Activated naive CD4-positive, alpha-beta T cell (primary cell): ENCODE measurements at places on chromosomes 2 and 18.

- DNase-seq = no peak
Measured at GRCh38 chr2:200377355-200378336, 71.2 kb downstream of the SPATS2L start.

DNA sequence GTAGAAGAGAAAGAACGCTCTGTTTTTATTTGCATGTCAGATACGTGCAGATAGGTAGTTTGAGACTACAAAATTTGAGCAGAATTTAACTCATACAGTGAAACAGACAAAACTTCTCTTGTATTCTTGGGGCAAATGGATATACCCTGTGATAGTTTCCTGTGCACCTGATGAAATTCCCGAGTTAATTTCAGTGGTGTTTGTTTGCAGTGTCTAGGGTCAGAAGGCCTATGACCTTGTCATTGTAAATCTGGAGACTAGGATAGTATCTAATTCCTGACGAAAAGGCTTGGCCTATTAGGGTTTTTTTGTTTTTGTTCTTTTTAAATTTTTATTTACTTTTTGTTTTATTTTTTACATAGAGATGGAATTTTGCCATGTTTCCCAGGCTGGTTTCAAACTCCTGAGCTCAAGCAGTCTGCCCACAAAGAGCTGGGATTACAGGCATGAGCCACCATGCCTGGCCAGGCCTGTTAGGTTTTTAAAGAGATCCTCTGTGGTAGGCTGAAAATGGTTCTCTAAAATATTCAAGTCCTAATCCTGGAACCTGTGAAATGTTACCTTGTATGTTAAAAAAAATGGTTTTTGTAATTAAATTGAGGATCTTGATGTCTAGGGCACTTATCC lies 17.6 kb downstream of the LCLAT1 start:
- no peak for DNase-seq

DNA sequence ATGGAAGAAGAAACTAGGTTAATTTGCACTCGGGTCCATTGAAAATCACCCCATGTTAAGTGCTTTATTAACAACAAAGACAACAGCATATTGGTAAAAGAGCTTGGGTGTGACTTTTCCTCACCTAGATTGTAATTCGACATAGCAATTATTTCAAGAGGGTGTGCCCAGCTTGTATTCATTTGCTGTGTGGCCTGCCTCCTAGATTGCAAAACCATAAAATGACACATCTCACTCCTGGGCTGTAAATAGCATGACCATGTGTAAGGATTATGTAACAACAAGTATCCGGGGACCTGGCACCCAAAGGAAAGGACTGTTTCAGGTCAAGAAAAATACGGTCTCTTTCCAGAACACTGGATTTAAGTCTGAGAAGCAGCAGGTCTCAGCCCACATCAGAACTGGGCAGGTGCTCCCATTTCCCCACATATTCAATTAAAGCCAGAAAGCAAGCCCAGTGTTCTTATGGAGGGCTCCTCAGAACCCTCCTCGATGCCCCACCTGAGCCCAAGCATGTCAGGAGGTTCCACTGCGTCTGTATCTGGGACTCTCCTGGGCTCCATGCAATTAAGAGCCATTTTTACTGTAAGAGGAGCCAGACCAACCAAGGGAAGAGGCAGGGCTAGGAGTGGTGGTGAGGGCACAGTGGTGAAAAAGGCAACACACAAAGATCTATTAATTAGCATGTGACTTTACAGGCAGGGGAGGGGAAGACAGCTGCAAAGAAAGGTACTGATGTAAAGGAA lies 39.2 kb downstream of the MREG start:
- no peak for DNase-seq

DNA sequence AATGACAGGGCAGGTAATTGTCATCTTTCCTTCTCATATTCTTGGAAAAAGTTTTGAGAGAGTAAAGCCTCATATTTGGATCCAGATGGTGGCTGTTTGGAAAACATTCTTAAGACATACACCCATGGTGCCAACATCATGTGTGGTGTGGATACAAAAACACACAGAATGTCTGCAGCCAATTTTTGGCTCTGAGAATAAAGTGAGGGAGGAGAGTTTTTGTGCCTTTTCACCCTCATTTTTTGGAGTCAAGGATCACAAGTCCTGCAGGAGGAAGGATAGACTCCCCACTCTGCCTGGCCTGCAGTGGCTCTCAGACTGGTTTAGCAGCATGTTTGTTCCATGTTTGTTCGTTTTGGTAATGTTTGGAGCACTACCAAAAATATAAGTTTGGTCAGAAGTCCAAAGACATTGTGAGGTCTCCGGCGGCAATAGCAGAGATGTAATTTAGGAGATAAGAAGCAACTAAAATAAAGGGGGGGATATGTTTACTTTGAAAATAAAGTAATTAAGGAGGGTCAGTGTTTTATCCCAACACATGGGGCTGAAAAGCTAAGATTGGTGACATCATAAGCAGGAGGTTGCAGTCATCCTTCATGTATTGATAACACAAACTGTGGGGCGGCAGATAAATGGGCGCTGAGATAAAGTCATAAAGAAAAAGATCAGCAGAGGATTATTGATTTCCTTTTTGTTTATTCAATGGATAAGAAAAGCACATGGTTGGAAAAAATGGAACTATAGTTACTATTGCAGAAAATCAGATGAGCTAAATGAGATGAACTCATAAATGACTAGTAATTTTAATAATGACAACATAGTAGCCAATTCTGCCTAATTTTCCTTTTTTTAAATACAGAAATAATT lies 655 bp downstream of the NOSTRIN start:
- no peak for DNase-seq

DNA sequence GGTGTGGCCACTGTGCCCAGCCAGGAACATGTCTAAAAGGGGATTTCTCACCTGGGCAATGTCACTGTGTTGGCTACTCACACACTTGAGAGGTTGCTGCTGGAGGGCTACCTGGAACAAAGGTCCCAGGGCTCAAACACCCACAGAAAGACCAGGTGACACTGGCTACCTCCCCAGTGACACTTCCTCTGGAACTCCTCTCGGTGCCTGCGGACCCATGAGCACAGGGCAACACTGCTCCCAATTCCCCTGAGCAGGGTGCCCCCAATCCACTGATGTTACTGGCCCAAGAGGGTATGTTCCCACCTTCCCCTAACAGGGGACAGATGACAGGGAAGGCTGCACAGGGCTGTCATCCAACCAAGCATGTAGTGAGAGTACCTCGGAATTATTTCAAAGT lies 5.8 kb downstream of the NPPC start:
- DNase-seq = no peak

DNA sequence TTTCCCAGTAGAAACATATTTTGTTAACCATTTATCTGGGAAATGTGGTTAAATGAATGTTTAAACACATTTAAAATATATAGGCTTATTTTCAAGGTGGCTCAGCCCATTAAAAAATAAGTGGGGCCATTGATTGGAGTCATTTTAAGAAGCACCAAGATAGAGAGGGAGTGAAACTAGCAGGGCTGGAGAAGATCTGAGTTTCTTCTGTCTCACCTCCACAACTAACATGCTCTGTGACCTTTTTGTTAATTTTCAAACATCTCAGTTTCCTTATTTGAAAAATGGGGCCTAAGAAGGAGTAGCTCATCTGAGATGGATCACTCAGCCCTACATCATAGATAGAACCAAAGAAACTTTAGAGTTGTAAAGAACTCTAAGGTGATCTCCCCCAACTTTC lies 254.8 kb downstream of the KCNS3 start:
- no peak for DNase-seq

DNA sequence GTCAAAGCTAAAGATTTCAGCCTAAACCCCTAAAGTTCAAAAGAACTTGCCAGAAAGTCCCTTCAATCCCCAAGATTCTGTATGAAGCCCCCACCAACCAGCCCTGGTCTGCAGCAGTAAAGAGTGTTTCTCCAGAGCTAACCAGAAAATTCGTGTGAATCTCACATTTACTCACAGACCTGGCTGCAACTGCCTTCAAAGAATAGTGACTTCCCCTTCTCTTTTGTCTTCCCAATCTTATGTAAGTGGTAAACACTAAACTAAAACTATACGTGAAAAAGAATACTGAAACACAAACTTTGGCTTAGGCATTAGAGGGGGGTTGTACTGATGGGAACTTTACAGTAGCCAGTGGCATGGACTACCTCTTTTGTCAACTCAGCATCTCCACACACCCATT lies 50.6 kb upstream of the SETBP1 start:
- DNase-seq = no peak

DNA sequence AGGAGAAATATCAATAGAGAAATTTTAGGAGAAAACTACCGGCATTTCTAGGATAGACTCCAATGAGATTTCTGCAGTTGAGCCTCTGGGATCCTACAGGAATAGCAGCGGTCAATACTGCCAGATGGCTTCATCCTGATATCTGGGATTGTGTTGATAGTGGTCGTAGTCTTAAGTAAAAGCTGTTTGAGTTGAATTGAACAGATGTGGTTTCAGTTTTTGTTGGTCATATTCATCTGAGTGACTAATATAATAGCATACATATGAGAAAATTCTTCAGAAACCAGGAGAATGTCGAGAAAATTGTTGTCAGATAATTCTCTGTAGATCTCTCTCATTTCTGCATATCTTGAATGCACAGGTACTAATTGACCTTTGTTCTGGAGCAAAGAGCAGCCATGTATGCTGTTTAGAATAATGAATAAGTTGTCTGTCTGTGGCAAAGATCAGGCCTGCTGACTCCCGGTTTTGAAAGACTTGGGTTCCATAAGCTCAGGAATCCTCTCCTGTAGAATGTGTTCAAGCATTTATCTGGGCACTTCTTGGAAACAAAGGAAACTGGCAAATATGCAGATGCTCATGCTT lies 288.1 kb downstream of the TMX3 start:
- no peak for DNase-seq

- DNase-seq = no peak
Measured at GRCh38 chr2:119480718-119481142, 43.6 kb downstream of the SCTR start.

DNA sequence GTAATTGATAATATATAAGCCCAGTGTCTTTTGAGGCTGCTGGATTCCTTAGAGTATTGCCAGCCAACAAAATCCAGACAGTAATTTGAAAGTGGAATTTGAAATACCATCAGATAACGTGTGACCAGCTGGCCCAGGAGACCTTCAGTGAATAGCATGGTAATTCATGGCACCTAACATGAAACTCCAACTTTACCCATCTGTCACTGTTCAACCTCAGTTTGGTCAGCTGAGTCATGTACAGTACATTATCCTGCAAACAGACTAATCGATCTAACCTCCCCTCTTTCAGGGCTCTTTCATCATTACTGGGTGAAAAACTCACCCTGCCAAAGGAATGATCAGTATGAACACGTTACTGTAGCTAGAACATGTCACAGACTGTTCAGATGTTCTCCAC lies 230.6 kb downstream of the DOK6 start:
- no peak for DNase-seq

- no peak for DNase-seq
Measured at GRCh38 chr2:69030800-69031428, 17.9 kb downstream of the ANTXR1 start.

- DNase-seq = no peak
Measured at GRCh38 chr2:189502714-189503113, 61.4 kb downstream of the WDR75 start.

GRCh38 chr2:129880971-129881370 lies 98.5 kb upstream of the RAB6C start:
- no peak for DNase-seq

DNA sequence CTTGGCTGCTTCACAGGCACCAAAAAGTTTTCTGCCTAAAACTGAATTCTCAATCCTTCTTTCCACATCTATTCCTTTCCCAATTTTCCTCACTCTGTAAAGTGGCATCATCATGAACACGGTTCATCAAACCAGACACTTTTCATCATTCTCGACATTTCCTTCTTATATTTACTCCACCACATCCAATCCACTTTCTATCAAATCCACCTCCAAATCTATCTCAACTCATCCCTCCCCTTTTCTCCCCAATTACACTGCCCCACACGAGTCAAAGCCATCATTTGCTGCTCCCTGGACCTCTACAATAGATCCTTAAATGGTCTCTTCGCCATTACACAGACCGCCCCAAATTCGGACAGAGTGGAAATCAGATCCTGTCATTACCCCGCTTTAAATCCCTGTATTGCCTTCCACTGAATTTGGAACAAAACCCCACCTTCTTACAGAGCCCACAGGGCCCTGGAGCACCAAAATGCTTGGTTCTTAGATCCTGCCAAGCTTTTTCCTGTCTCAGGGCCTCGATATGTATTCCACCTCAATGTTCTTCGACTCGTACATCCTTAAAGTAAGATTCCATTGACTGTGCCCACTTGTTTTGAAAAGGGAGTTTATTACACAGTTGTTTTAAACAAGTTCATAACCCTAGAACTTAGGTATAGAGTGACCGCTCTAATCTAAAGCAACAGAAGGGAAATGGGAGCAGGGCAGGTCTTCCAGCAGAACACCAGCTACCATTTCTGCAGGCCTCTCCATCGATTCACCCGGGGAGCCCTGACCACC lies 856 bp downstream of the ACAA2 start:
- DNase-seq = no peak

DNA sequence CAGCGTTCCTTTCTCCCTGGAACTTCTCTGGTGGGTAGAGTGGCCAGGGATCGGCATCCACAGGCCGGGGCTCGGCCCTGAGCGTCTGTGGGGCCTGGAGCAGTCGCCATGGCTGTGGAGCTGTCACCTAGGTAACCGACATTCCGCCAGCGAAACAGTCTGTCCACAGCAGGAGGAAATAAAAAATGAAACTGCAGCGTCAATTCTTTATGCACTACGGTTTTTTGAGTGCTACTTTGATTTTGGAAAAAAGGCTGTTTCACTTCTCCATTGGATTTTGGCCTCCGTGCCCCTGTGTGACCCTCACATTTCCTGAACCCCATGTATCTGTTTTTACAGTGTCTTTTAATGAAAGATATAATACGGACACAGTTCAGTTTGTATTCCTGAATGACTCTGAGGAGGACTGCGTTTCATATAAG lies 163.4 kb downstream of the LDLRAD4 start:
- DNase-seq = no peak

DNA sequence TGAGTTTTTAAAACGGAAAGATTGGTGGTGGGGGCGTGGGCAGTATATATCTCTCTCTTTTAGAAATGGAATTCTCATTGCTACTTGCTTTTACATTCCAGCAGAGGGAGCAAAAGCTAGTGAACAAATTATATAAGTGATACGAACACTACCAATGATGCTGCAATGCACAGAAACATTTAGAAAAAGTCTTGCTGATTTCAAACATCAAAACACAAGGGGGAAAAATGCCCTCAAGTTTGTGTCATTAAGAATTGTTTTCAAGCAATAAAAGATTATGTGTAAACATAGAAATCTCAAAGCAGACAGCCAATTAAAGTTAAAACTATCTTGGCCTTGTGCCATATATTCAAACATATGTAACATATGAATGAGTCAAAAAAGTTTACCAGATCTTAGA lies 296.3 kb upstream of the KCNJ3 start:
- DNase-seq = no peak

DNA sequence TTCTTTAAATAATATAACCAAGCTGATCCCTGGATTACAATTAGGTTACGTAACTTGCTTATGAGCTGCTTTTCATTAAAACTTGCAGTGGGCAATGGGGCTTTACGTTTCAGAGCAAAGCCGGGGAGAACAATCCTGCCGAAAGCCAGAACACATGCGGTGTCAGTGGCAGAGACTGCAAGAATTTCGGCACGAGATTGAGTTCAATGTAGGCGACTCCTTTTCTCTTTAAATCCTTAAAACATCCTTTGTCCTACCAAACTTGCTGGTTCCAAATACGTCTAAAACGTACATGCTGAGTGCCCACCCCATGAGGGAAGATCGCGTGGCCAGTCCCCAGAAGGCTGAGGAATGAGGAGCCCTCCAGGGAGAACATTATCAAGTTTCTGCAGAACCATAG lies 36.8 kb upstream of the NCOA1 start:
- DNase-seq = no peak
